WTC11 (cell line): ENCODE measurements at places on chromosomes 6 and 20. TPM values are rescaled to one million over a fixed set of nuclear protein-coding genes. Genes with fewer than 3 reads are reported as not detected.

DNA sequence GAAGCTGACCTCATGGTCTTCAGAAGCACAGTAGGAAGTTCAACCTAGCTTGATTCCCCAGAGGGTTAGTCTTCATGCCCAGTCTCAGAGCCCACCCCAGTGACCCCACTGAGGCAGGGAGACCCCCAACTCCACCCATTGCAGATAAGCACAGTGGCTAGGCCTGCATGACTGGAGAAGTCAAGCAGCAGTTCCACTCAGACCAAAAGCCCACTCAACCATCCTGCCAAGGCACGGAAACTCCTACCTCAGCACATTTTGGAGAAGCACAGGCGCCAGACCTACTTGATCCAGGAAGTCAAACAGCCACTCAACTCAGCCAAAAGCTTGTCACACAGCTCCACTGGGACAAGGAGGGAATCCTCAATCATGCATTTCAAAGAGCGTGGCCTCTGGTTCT, 78.4 kb upstream of the HTR1E start:
- no peak for DNase-seq

GRCh38 chr20:62146019-62146755, 2.6 kb downstream of the SS18L1 start:
- no peak for DNase-seq

- no peak for DNase-seq
Measured at GRCh38 chr6:20370393-20370792, 31.3 kb upstream of the E2F3 start.

Gene PRPH2
- total RNA-seq = 1.0 to 1.9 TPM (median 1.6 TPM) in 3 replicates

- DNase-seq = no peak
Measured at GRCh38 chr6:44739181-44739580, 351.7 kb downstream of the CDC5L start.

GRCh38 chr6:131197716-131198115, 62.4 kb downstream of the AKAP7 start:
- DNase-seq = no peak

- no peak for DNase-seq
Measured at GRCh38 chr6:6784514-6785162, 196.1 kb downstream of the LY86 start.

GRCh38 chr6:147759093-147759492, 250.6 kb downstream of the SAMD5 start:
- DNase-seq = no peak

- no peak for DNase-seq
Measured at GRCh38 chr6:168138436-168138835, 59.4 kb upstream of the FRMD1 start.
